ENCODE measurements at places on chromosomes 2 and 18. TPM values are rescaled to one million over a fixed set of nuclear protein-coding genes. Genes with fewer than 3 reads are reported as not detected.

SELENOI gene
- total RNA-seq: 30.5 TPM

CREG2 gene
- total RNA-seq: not detected

CYS1 gene
- 1.7 TPM for total RNA-seq

EFEMP1 gene
- total RNA-seq: 44.5 TPM

INHBB gene
- 0.19 TPM for total RNA-seq

LRRTM1 gene
- total RNA-seq: not detected

UNC80 gene
- 0.32 TPM for total RNA-seq

C1QL2 gene
- not detected for total RNA-seq

SNED1 gene
- total RNA-seq: 13.6 TPM

MOGAT1 gene
- total RNA-seq: not detected
